ENCODE measurements at places on chromosomes 12 and 14.

DNA sequence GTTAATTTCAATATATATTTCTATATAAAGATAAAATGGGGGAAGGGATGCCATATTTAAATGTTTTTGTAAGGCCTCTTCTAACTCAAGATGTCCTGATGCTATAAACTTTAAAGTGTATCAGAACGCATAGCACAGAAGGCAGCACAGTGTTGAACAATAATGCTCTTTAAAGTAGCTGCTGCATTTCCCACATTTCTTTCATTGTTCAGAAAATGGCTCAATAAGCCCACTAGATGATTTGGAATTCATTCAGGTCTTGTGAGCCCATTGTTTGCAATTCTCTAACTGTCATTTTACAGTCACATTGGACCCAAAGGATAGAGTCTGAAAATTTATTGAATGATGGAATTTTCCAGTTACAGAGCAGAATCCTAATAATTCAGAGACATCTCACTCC, 64.0 kb upstream of the PCED1B start:
- no peak for DNase-seq

DNA sequence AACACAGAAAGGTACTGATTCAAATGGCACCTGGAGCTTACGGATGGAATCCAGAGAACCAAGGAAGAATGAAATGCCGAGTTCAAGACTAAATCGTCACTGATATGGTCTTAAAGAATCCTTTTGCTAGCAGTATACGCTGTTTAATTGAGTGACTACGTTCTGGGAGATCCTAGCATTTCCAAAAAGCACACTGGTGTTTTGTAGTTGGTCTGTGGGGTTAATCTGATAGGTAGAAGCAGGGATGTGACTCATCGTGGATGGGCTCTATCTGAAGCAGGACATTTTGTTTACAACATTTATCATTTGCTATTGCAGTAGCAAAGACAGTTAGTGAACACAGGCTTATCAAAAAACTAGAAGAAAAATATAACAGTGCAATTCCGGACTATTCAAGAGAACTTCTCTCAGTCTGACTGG, 169.2 kb upstream of the HMGA2 start:
- no peak for DNase-seq

DNA sequence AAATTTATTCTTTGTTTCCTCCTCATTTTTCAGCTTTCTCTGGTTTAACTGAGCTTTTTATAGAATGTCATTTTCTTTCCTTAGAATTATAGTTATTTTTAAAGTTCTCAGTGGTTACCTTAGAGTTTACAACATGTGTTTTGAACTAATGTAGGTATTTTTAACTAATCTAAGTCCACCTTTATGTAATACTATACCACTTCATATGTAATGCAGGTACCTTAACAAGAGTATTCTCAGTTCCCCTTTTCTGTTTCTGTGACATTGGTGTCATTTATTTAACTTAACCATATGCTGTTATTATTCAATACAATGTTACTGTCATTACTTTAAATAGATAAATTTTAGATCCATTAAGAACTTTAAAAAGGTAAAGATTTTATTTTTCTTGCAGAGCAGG, 30.3 kb upstream of the KCNC2 start:
- no peak for DNase-seq

- DNase-seq: no peak
These were observed 139.0 kb upstream of the LRIG3 start for GRCh38 chr12:59059088-59059935.
